Activated CD8-positive, alpha-beta T cell treated with anti-CD3 and anti-CD28 coated beads for 36 hours (primary cell): ENCODE measurements at places on chromosomes 11 and 22. TPM values are rescaled to one million over a fixed set of nuclear protein-coding genes. Genes with fewer than 3 reads are reported as not detected.
A peak's percentile ranks its signal among the peaks of the same experiment; 100 is the strongest.

NXPE4 gene
- total RNA-seq = not detected

DNA sequence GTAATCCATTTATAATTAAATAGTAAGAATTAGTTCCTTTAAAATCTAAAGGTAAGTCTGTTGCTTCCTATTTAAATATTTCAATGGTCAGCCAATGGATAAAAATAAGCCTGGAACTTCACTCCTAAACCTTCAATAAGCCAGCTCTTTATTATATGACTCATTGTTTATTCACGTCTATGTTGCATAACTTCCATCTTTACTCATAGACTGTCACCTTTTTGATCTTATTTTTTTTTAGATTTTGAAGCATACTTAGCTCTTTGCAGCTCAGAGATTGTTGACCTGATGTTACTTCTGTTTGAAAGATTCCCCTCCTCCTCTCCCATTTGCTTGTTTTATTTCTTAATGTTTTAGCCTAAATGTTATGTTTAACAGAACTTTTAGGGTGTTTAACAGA lies 1571.2 kb upstream of the RAG2 start:
- no peak for DNase-seq

- DNase-seq = no peak
These were observed 17.0 kb upstream of the OMP start for GRCh38 chr11:77085652-77086051.

DNA sequence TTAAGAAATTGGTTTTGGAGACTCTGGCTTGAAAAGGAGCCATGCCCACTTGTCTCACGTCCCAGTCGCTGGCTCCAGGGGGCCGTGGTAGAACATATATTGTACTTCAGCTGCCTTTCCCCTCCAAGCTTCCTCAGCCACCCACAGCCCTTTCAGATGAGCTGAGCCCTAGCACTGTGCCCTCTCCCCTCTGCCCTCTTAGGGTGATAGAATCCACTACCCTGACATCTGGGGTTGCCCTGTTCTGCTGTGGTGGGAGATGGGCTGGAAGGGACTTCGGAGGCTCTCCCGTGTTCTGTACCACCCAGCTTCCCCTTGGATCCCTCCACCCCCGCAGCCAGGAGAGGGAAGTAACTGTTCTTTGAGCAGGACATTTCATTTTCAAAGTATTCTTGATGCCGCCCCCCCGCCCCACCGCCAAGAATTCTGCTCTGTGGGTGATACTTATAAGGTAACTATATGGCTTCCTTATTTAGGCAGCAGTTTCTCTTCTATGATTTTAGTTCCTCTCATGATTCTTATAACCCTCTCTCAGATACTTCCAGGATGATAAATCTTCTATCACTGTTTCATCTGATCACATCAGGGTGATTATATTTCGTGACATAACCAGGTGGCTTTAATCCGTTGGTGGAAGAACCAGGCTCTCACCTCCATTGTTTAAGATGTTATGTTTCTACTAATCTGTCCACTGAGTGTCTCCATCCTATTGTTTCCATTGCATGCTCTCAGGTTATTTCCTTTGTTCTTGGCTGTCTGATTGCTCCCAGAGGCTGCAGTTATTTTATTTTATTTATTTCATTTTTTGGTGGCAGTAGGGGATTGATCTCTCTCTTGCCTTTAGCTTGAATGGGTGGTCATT lies 24.1 kb downstream of the ZBTB16 start:
- DNase-seq = no peak

SAA4 gene
- total RNA-seq = not detected

DNA sequence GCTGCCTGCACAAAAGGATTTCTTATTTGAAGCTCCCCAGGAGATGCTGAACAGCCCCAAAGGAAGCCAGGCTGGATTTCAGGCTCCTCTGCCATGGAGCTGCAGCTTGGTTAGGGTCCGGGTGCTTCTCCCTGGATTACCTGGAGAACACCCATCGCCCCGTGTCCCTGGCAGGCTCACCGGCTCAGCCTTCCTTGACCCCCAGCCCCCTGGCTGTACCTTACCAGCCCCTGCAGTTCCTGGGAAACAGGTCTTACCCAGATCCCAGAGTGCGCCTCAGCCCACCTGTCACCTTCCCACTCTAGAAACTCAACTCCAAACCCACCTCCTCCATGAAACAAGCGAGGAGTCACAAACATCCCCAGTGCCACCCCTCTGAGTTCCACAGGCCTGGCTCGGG lies 45.3 kb upstream of the CD5 start:
- no peak for DNase-seq

PRAME gene
- total RNA-seq = not detected

APOA4 gene
- total RNA-seq = not detected

OR5A1 gene
- not detected for total RNA-seq

SPI1 gene
- total RNA-seq = not detected

DNA sequence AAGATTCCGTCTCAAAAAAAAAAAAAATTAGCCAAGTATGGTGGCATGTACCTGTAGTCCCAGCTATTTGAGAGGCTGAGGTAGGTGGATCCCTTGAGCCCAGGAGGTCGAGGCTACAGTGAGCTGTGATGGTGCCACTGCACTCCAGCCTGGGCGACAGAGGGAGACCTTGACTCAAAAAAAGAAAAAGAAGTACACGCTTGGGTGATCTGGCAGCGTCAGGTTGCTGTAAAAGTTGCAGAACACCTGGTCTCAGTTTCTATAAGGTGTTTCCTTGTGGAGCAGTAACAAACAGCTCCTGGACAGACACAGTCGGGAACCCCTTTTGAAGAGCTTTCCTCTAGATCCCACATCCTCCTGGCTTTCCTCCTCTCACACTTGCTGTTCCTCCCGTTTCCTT lies 45.8 kb downstream of the SCGB1A1 start:
- DNase-seq = no peak

GRCh38 chr11:87097582-87097981 lies 59.8 kb downstream of the TMEM135 start:
- DNase-seq = peak; percentile 61

GRCh38 chr11:113855803-113856202 lies 19.6 kb downstream of the USP28 start:
- no peak for DNase-seq

RAG2 gene
- not detected for total RNA-seq

DNA sequence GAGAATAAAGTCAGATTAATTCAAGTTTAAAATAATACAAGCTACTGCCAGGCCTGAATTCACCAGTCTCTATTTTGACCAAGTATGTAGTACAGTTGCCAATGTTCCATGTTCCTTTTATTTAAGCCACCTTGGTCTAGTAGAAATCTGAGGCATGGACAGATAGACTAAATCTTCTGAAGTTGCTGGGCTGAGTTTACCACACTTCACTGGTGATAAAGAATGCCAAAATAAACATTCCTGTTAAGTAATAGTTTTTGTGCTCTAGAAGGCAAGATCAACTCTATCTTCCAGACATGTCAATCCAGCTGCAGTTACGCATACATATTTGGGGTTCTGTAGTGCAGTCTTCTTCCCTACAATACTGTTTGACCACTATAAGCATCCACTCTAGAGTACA lies 83.9 kb upstream of the C11orf87 start:
- no peak for DNase-seq

IL10RA gene
- total RNA-seq = 80.9 TPM

- DNase-seq = no peak
These were observed 670 bp downstream of the MAPK8IP1 start for GRCh38 chr11:45885921-45886721.

DNA sequence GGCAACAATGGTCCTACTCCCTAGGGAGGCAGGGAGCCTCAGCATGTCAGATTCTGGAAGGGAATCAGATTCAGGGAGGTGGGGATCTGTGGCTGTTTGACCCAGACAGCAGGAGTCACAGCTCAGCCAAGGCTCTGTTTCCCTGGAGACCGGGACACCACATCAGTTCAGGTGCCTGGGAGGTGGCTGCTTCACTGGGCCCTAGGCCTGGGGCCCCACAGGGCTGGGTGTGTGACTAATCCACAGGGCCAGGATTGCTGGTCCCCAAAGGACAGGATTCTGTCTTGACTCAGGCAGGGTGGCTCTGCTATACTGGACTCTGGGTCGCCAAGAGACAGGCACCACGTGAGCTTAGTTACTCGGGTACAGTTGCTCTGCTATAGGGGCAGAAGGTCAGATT lies 3.5 kb upstream of the OR5AN1 start:
- no peak for DNase-seq

GRCh38 chr11:84854498-84854880 lies 772.7 kb downstream of the DLG2 start:
- DNase-seq = no peak

DNA sequence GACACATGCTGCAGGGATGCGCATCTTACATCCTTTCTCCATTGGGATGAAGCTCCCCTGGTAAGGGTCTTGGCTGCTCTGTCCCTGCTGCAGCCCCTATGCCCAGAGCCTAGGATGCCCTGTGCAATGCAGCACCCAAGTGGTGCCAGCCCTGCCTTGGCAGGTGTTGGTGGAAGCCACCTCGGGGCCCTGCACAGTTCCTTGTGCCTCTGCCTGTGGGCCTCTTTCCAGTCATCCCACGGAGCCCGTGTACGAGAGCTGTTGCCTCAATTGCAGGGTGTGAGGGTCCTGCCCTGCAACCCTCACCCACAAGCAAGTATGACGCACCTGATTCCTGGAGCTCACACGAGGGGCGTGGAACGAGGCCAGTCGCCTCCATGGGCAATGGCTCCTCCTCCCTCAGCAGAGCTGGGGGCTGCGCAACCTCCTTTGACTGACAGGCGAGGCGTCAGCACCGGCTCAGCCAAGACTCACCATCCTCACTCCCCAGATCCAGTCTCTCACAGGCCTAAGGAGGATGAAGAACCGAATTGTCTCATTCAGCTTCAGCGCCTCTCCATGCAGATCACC lies 719.6 kb downstream of the BRD1 start:
- DNase-seq = no peak

DNA sequence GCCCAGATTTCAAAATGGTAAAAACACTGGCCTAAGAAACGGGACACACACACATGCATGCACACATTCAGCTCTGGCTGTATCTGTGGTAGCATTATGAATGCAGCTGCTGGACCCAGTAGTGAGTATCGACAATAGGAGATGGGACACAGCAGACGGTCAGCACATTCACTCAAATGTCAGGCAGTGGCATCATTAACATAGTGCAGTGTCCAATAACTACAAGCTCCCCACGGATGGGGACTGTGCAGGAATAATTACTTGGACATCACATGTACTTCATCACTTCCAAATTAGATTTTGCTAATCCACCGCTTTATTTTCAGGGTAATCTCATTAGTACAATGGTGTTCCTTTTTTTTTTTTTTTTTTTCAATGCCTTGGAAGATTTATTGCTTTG lies 109.5 kb downstream of the FANCF start:
- DNase-seq = no peak

- no peak for DNase-seq
These were observed 19.4 kb upstream of the DGKZ start for GRCh38 chr11:46327829-46328228.

GRCh38 chr22:20412474-20413216 lies 18.7 kb downstream of the ZNF74 start:
- DNase-seq = no peak

DNA sequence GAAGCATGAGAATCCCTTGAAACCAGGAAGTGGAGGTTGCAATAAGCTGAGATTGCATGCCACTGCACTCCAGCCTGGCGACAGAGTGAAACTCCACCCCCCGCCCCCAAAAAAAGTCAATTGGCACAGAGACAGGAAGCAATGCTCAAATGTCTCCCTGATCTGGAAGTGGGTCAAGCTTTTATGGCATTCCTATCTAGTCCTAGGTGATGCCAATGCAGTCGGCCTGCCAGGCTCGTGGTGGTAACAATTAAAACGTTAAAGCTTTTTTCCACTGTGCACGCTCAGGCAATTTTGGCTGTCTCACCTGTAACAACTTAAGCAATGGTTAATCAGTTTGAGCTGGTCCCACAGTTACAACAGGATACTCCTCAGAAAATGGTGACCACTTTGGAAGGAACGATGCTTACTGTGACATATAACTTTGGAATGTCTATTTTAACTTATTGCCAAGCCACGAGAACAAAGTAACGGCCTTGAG lies 18.9 kb upstream of the PISD start:
- DNase-seq = no peak

DNA sequence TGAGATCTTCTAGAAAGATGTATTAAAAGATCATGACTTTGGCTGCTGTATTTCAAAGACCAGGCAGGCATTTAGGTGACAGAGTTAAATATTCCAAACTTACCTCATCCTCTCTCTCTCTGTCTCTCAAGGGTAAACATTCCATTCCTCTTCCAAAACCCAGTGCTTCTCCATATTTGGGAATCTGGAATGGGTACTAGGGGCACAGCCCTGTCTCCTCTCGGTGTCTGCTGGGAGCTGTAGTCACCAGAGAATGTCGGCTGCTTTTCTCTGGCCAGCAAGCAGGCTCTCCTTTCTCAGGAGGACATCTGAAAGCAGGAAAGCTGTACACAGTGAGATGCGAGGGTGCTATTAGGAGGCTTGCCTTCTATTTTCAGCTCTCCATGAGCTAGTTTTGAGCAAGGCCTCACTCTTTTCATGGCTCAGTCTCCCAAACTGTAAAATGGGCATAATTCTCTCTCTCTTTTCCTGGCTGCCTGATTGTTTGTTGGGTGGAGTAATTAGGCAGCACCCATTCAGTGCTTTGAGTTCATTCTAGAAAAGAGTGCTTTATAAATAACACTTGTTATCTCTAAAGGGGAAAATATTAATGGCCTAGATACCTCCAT lies 9.3 kb upstream of the PEX26 start:
- no peak for DNase-seq

OR10A3 gene
- not detected for total RNA-seq

GRCh38 chr22:29706486-29706885 lies 13.3 kb upstream of the CABP7 start:
- DNase-seq = no peak

FLRT1 gene
- not detected for total RNA-seq

SLC22A12 gene
- not detected for total RNA-seq

SHISAL1 gene
- not detected for total RNA-seq

RTN4R gene
- total RNA-seq = 3.7 TPM

- DNase-seq = no peak
These were observed 75.6 kb upstream of the HEPHL1 start for GRCh38 chr11:93945596-93945995.
